ENCODE measurements at places on chromosomes 6 and 20.
A peak's percentile ranks its signal among the peaks of the same experiment; 100 is the strongest.

DNA sequence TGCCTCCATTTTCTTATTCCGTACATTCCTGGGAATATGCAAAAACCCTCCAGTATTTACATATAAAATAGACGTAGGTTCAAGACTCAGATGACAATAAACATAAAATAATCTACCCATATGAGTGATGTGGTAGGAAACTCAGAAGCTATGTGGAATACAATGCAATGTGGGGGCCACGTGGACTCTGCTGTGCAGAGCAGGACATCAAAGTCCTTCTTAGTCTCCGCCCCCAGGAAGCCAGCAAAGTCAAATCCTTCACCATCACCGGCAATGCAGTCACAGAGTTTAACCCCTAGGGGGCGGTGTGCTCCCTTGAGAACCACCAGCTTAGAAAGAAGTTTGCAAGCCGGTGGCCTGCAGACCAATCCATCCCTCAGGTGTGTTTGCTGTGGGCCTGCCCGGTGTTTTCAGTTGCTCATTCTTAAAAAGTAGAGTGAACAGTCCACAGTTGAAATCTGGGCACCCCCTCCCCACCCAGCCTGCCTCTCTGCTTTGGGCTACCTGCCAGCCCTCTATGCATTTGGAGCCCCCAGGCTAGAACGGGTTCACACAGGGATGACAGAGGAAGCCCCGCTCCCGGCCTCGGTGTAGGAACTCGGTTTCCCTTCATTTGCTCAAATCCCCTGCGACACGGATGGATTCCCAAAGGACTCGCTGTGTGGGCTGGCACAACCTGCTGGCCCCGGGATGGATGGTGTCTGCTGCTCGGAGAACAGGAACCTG is 59.9 kb downstream of the SULF2 start:
- DNase-seq: peak; percentile 81

DNA sequence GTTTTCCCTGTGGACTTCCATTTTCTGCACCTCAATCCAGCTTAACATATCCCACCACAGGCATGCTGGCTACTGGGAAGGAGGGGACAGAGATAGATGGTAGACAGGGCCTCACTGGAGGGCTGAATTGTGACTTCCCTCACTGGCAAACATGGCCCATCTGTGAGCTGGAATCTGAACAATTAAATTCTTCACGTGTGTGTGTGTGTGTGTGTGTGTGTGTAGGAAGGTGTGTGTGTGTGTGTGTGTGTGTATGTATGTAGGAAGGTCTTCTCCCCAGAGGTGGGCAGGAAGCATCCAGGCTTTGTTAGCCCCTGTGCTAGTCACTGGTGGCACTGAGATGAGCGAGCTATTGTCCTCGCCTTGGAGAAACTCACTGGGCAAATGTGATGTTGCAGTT is 5.4 kb upstream of the TOX2 start:
- no peak for DNase-seq

DNA sequence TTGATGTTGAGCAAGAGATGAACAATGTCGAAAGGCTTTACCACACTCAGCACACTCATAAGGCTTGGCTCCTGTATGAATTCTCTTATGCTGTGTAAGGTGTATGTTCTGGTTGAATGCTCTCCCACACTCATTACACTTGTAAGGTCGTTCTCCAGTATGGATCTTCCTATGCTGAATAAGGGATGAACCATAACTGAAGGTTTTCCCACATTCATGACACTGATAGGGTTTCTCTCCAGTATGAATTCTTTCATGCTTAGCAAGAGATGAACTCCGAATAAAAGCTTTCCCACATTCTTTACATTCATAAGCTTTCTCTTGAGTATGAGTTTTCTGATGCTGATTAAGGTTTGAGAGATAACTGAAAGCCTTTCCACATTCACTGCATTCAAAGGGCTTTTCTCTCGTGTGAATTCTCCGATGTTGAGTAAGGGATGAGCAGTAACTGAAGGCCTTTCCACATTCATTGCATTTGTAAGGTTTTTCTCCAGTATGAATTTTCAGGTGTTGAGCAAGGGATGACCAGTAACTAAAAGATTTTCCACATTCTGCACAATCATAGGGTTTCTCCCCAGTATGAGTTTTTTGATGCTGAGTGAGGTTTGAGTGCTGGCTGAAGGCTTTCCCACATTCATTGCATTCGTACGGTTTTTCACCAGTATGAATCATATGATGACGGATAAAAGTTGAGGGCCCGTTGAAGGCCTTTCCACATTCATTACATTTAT is 21.1 kb downstream of the ZNF184 start:
- DNase-seq: no peak

GRCh38 chr6:68990317-68990716 is 355.2 kb downstream of the ADGRB3 start:
- DNase-seq: no peak

GRCh38 chr20:40010483-40010882 is 678.6 kb downstream of the MAFB start:
- DNase-seq: no peak

DNA sequence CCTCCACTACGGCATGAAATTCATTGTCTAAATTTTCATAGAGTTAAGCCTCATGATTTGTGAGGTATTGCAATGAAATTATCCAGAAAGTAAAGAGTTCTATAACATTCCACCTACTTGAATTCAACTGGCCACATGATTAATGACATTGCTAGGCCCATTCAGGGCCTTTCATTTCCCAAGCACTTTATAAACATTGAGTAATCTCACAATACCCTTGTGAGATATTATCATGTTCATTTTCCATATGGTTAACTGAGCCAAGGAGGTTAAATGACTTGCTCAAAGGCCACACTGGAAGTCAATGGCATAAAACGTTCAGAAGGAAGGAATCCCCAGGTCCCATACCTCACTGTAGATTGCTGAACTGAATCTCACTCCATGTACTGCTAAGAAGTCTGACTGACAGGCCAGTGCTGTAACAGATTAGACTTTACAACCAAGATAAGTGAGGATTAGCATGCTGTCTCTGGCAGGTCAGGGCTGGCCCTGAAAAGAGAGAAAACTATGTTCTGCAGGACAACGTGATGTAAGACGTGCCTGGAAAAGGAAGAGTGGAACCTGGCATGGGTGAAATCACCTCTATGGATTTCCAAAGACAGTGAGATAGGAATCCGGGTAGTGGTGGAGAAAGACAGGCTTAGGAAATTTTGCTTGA is 75.9 kb upstream of the SPACA1 start:
- no peak for DNase-seq

GRCh38 chr6:4624726-4625125 is 151.5 kb upstream of the CDYL start:
- DNase-seq: no peak

GRCh38 chr6:80338201-80338836 is 231.8 kb downstream of the BCKDHB start:
- DNase-seq: peak; percentile 90

- no peak for DNase-seq
These were observed 12.2 kb upstream of the CST3 start for GRCh38 chr20:23649830-23650417.

GRCh38 chr6:71310261-71310660 is 21.6 kb downstream of the OGFRL1 start:
- no peak for DNase-seq

DNA sequence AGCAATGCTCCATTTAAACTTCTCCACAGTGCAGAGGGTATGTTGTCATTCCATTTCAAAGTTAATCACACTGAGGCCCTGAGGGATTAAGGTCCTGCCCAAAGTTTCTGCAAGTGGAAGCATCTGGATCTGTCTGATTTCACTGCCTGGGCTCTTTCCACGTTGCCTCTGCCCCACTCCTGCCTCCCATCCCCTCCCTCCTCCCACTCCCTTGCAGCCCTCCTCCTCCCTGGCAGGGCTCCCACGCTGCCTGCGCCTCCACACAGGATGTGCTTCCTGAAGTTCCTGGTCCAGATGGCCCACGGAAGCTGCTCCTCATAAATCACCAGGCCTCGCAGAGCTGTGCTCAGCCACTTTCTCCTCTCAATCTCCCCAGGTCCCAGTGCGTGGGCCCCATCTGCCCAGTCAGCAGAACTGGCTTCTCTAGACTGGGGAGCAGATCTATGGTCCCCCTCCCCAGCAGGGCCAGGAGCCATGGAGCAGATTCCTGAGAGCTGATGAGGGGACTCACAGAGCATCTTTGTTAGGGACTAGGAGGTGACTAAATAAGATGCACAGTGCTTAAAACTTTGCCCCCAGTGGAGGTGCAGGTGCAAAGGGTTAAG is 65.4 kb upstream of the MAFB start:
- peak; percentile 21 for DNase-seq

- no peak for DNase-seq
These were observed 121.7 kb downstream of the TNFRSF21 start for GRCh38 chr6:47187893-47188587.

DNA sequence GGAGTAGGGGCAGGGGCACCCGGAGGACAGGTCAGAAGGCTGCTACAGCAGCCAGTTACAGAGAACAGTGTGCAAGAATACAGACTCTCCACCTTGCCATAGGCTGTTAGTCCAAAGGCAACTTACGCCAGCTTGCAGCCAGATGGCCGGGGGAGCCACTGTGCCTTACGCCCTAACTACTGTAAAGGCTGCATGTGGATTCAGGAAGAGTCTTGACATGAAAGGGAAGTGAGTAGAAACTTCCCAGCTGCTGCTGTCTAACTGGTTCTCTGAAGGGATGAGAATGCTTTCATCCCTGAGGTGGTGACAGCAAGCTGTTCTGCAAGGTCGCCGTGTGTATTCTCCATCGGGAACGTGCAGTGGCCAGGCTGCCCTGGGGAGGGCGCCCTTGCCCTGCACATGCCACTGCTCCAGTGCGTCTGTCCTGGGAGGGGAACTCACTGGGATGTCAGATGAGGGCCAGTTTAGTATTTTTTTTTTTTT is 46.1 kb downstream of the LYRM4 start:
- peak; percentile 67 for DNase-seq

- DNase-seq: no peak
These were observed 61.7 kb downstream of the GNAS-AS1 start for GRCh38 chr20:58788896-58789544.

- no peak for DNase-seq
These were observed 41.1 kb downstream of the FBXO5 start for GRCh38 chr6:152941746-152942145.

DNA sequence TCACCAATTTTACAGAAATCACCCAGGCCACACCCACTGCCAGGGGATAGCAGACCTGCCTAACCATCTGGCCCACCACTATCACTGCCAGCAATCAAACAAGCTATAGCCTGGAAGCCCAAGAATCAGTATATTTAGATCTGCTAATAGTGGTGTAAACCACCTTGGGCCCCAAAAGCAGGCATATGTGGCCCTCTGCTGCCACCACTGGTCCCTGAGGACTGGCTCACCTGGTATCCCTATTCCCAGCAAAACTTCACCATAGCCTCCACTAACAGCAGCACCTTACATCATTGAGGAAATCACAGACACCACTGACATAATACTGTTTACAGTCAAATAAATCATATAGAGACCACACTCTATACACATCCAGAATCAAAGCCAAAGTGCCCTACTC is 880.4 kb upstream of the MAN1A1 start:
- DNase-seq: no peak

Measured in nephron progenitor cell (in vitro differentiated cells).